A549 treated with GW870086 at 1 μM for 4 hours (cell line): ENCODE measurements at places on chromosomes 7 and 10. TPM values are rescaled to one million over a fixed set of nuclear protein-coding genes. Genes with fewer than 3 reads are reported as not detected.

The GPC2 gene
- total RNA-seq: 0.32 to 1.5 TPM (median 0.84 TPM) in 5 replicates

The BICC1 gene
- 13.4 to 19.4 TPM (median 18.3 TPM) in 5 replicates for total RNA-seq

The CPN1 gene
- 0.08 to 0.42 TPM (median 0.20 TPM) in 5 replicates for total RNA-seq

The NT5C3A gene
- total RNA-seq: 33.3 to 39.8 TPM (median 37.8 TPM) in 5 replicates

The PDK4 gene
- total RNA-seq: 6.8 to 10.4 TPM (median 10.3 TPM) in 5 replicates

The AKR1D1 gene
- 0.18 to 0.23 TPM in 2 of 5 replicates, not detected in the others for total RNA-seq

The HTR7 gene
- 0.09 to 0.15 TPM (median 0.13 TPM) in 4 of 5 replicates, not detected in the other for total RNA-seq
